ENCODE measurements at places on chromosomes 2 and 18.

DNA sequence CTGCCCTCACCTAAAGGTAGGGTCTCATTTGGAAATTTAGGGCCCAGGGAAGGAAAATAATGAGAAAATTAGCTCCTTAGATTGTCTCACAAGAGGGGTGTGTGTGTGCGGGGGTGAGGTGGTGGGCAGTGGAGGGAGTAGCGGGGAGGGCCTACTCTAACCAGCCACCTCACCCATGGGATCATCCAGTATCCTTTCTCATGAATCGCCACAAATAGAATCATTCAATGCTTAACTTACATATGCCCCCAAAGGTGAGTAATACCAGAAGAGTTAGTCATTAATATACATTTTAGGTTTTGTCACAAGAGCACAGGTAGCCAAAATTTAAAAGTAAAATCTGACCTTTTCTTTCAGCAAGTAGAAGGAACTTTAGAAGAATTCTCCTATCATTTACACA, 122.1 kb downstream of the PLEKHM3 start:
- DNase-seq: no peak

- no peak for DNase-seq
Observed at GRCh38 chr2:134728163-134728562, 9.4 kb upstream of the TMEM163 start.

GRCh38 chr2:187546762-187547333, 7.4 kb downstream of the TFPI start:
- DNase-seq: no peak

DNA sequence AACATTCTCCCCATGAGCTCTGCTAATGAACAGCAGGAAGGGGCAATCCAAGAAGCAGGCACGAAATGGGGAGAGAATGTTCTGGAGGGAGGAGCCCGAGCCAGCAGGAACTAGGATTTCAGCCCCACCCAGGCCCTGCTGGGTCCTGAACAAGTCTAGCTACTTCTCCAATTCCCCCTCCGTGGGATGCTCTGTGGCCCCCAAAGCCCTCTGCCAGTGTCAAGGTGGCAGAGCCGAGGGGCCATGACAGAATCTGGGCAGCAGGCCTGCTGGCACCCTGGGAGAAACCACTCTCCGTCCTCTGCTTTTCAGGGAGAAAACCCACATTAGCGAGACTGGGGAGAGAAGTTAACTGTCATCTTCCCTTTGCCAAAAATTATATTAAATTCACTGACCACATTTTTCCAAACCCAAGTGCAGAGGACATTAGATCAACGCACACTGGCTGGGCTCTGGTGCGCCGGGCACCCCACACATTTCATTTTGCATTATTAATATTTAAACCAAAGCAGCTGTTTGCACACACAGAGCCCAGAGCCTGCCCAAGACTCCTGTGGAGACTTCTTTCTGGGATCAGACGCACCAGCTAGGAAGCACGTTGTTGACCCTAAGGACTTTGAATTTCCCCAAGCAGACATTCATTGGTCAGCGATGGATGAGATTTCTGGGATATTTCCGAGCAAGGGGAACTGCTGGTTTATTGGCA, 80.2 kb upstream of the PKDCC start:
- no peak for DNase-seq

- no peak for DNase-seq
Observed at GRCh38 chr2:121960251-121960650, 204.8 kb downstream of the TSN start.

DNA sequence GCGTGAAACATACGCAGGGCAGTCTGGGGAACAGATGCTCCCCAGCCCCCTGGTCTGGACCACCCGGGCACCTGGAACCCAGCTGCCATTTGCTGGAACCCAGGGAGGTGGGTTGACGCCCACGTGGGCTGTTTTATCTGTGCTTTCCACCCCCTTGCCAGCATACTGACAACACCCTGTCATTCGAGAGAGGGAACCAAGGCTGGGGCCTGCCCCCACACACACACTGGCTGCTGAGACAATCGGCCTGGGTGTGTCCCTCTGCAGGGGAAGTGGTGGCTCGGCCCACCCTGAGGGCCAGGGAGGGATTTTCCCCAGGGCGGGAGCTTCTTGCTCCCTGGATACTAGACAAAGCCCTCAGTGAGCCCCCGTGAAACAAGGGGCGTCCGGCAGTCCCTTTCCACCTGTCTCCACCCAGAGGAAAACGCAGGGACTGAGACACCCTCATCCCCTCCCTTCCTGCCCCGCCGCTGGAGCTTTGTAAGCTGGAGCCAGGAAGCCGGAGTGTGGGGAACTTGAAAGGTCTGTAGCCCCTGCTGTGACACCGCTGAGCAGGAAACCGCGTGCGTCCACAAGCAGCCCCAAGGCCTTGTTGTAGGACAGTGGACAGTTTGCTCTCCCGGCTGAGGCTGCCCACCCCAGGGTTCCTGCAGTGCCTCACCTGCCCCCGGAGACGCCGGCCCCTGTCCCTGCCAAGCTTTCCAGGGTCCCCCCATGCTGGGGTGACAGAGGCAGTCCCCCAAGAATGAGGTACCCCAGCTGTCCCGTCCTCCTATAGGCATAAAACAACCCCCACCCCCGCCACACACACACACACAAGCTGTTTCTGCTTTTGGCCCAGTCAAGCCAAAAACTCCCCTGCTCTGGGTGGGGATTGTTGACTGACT, 14.1 kb upstream of the KLF11 start:
- no peak for DNase-seq

- no peak for DNase-seq
Observed at GRCh38 chr2:104757056-104757455, 96.9 kb upstream of the POU3F3 start.

DNA sequence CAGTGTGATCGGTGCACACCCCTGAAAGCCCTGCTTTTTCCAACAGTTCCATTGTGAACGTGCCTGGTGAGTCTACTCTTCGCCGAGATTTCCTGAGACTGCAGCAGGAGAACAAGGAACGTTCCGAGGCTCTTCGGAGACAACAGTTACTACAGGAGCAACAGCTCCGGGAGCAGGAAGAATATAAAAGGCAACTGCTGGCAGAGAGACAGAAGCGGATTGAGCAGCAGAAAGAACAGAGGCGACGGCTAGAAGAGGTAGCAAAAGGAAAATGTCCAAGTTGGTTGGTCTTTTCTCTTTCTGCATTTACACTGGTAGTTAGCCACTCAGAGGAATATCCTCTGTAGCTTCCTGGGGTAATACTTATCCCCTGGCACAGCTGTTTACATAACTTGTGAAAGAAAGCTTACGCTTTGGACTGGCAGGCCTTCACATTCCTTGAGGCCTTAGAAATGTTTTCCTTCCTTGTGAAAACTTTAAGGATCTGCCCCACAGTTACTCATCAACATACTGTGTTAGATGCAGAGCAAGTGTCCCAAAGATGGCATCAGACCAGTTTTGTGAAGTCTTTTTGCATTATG, 146.6 kb downstream of the MAP4K4 start:
- no peak for DNase-seq

DNA sequence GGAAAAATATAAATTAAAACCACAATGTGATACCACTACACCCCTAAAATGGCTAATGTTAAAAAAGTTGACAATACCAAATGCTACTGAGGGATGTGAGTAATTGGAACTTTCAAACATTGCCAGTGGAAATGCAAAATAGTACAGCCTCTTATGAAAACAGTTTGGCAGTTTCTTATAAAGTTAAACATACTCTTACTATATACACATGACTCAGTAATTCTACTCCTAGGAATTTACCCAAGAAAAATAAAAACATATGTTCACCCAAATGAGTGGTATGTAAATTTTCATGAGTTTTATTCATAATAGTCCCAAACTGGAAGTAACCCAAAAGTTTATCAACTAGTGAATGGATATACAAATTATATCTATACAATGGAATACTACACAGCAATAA, 228.0 kb downstream of the CYP26B1 start:
- DNase-seq: no peak

GRCh38 chr18:62738639-62739038, 23.3 kb downstream of the PHLPP1 start:
- no peak for DNase-seq

DNA sequence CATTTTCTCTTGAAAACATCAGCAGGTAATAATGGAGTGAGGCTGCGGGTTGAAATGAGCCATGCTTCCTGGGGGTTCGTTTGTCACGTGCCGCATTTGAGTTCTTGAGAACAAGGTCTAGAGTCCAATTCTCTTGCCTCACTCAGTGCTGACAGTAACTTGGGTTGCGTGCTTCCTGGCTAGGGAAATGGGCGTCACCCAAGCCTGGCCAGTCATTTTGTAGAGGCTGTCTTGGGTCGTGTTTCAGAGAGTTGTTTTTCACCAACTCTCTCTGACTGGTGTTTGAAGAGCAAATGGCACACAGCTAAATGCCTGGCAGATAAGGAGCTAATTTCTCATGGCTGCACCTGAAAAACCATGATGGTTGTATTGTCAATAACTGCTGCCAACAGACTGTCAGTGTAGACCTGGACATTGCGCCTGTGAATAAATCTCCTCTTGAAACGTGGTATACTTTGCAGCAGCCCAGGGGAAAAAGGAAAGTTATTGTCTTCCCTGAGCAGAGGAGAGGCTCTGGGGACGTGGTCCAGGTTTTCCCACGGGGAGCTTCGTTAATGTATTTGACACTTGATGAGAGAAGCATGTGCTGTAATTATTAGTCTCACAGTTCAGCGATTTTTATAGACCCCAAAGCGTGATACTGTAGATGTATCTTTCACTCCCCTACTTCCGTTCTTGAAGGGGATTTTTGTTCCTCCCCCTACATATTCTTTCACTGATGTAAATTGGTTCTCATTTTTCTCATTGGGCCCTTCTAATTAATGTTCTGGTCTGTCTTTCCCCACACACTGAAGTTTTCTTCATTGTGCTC, 196.0 kb downstream of the FHOD3 start:
- DNase-seq: no peak

- no peak for DNase-seq
Observed at GRCh38 chr2:28095622-28096021, 205.1 kb downstream of the BABAM2 start.

DNA sequence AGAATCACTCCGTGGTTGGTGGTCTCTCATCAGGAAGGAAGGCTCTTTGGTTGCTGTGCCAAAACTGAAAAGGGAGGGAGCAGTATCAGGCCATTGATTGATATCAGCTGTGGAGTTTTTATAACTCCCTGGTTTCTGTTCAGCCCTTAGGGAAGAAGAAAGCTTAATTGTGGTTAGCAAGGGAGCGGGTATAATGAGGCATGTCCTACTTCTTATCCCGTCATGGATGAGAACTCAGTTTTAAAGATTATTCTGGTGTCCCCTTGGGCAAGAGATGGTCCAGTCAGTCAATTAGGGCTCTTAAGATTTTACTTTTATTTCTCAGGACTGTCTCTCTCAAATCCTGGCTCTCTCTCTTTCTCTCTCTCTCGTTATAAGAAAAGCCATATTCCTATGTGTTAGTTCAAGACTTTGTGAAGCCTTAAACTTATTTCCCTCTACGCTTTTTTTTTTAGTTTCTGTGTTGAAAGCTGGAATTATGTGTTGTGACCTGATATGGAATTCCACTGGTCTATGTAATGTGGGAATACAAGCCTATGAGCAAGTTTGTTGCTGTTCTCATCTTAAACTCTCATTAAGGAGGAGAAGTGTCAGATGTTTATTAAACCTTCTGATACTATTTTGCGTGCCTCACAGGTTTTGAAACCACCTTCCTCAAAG, 514.0 kb upstream of the CDH2 start:
- DNase-seq: no peak

DNA sequence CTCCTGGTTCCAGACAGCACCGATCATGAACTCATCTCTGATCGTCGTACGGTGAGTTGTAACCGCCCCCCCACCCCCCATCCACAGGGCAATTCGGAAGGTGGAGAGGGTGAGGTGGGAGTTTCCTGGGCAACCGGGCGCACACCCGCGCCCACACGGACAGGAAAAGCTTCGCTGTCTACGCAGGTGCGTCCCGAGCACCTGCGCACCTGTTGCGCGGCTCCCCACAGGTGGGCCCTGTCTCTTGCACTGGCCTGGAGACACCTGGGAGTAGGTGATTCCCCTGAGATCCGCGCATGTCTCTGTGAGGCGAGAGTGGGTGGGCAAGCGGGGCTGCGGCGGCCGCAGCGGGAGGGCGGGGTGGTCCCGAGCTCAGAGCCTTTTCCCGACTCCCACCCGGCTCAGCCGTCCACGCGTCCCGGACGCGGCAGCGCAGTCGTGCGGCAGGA, 459 bp upstream of the ATP6V1C2 start:
- no peak for DNase-seq

DNA sequence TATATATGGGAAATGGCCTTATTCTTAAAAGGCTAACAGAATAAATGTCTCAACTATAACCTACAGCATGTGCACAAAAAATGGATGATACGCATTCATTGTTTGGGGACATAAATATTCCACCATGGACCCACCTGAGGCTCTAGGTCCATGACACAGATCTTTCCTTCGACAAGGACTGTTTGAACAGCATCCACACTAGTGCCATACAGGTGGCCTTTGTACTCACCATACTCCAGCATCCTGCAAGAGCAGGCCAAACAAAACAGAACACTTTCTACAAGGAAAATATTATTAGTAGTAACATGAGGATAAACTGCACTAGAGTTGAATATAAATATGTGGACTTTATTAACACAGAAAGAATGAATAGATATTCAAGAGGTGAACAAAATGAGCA, 6.1 kb upstream of the TMEM237 start:
- no peak for DNase-seq

GRCh38 chr2:26552641-26553374, 74.9 kb upstream of the OTOF start:
- no peak for DNase-seq

DNA sequence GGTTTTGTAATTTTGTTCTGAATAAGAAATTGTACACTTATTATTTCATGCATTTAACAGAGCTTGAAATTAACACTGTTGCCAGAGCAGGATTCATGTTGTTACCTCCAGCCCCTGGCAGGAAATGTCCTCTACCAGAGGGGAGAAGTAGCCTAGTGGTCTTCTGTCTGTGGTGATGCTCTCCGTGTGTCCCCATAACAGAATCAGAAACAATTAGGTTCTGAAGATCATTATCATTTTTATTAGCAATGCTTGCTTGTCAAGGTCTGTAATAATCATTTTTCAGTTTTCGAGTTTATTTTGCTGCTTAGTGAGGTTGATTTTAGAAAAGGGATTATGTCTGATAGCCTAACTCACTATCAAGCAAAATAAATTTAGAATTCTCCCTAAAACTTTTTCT, 116.6 kb upstream of the CNTNAP5 start:
- DNase-seq: no peak

DNA sequence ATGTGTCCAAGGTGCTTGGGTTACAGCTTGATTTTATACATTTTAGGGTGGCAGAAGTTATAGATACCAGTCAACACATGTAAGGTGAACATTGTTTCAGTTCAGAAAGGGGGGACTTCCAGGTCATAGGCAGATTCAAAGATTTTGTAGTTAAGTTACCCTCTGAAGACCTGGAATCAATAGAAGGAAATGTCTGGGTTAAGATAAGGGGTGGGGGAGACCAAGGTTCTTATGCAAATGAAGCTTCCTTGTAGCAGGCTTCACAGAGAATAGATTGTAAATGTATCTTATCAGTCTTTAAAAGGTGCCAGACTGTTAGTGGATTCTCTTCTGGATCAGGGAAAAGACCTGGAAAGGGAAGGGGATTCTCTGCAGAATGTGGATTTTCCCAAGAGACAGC, 42.4 kb downstream of the BMPR2 start:
- DNase-seq: no peak
